ENCODE measurements at places on chromosomes 16 and 17.

DNA sequence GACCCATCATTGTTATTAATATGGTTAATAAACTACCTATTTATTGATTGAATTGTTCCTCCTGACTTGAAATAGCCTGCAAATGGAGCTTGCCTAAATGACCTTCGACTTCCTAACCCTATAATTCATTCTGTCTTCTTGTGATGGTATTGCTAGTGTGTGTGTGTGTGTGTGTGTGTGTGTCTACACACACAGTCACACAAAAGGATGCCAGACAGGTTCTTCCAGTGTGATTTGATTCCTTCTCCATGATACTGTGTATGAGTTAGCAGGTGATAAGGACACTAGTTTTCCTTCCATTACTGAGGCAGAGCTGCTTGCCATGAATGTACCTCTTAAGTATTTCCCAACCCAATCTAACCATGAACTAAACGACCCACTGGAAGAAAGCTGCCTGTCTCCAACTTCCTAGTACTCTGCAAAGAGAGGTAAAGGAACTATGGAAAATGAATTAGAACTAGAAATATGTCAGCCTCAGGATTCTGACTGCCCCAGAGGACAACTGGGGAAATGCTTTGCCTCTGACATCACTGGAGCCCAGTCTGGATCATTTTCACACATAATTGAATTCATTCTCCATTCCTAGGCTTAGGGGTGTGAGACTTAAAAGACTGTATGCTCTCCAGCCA, 3.5 kb upstream of the CDC6 start:
- peak; percentile 97 for DNase-seq

GRCh38 chr17:12656354-12656753, 9.3 kb upstream of the MYOCD start:
- DNase-seq = no peak

- DNase-seq = no peak
These were observed 91.7 kb upstream of the WSCD1 start for GRCh38 chr17:5978496-5978895.

- DNase-seq = no peak
These were observed 5.7 kb upstream of the ATP2A3 start for GRCh38 chr17:3969963-3970362.

DNA sequence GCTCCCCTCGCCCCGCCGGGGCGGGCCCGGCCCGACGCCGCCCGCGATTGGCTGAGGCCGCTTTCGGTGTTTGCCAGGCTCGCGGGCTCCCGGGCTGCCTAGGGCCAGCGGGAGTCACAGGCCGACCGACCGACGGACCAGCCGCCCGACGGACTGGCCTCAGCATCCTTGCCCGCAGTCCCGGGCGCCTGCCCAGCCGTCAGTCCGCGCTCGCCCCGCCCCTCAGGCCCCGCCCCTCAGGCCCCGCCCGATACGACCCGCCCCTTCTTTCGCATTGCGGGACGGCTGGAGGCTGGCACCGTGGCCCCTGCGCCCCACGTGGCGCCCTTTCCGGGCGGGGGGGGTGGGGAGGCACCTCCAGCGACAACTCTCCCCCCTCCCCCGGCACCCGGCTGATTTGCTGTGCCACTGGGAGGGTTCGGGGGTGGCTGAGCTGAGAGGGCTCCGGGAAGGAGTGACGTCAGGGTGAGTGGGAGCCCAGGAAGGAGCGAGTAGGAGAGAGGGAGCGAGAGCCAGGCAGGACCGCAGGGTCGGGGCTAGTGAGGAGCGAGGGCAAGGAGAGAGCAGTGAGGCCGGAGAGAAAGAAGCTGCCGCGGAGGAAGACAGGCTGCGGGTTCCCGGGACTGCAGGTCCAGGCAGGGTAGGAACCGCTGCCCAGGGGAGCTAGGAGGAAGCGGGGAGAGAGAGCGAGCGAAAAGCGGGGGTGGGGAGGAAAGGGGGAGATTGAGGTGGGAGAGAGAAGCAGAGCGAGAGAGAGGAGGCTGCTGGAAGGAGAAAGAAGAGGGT, at the start of gene ASPHD1:
Gene ASPHD1 (plus strand): TSS at position 387 of the 786 bp plus-strand sequence. CDS start 484 bp downstream, outside the sequence.
- DNase-seq = peak; percentile 86

DNA sequence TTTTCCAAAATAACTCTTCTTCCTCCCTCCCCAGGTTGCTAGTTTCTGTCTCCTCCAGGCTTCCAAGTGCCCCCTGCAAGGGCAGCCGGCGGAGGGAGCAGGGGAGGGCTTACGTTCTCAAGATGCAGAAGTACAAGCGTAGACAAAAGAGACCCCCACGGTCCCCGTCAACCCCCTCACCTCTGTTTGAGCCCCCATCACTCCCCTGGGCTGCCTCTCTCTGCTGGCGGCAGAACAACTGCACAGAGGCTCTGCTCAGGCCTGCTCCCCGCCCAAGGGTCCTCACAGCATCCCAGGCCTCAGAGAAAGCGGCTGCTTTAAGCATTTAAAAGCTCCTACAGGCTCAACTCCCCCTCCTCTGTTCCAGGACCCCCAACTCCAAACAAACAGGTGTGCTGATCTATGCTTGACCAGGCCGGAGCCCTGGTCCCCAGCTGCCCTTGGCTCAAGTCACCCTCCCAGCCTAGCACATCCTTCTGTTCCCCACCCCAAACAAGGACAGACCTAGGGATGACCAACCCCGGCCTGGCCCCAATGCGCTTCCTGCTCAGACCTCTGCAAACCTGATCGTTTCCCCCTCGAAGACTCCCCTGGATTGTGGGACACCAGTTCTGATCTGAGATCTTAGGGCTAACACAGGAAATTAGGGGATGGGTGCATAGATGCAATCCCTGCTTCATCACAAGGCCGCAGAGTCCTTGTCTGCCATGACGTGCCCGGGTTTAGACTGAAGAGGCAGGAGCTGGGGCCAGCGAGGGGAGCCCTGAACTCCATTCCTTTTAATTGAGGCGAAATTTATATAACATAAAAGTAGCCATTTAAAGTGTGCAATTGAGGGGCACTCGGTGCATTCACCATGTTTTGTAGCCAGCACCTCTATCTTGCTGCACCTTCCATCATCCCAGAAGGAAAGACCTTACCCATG, 17.2 kb upstream of the RBFOX3 start:
- DNase-seq = no peak

DNA sequence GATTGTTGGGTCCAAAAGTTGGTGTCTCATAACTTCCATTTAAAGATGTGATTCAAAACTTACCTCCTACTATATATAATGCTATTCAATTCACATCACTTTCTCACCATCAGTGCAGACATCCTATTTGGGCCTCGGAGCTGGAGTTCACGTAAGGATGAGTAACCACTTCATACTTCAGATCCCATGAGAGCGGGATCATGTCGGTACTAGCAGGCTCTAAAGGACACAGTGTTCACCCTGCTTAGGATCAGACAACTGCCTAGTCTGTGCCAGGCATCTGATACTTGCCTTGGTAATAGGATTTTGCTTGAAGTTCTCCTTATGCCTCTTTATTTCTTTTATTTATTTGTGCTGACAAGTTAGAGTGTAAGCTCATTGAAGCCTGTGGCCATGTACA, 39.5 kb downstream of the RBFOX1 start:
- DNase-seq = no peak

DNA sequence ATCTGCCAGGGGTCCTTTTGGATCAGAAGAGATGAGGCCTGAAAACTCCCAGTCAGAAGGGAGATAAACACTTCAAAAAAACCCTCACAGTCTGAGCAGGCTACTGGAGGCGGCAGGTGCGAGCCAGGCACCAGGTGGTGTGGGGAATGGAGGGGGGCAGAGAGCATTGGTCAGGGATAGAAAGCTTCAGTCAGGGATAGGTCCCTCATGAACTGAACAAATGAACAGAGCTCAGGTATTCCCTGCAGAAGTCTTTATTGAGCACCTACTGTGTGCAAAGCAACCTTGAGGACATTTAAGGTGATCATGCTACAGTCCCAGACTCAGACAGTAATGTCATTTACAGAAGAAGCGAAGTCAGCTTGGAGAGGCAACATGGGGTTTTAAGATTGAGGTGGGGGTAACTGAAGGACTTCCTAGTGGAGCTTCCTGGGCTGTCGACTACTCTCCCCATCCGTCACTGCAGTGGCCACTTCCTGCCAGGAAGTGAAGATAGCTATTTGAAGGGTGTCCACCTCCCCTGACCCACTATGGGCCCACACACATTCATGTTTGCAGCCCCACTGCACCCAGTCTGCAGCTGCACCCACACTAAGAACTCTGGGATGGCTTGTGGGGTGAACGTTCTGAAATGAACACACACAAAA, 3.2 kb downstream of the KIFC3 start:
- DNase-seq = no peak

DNA sequence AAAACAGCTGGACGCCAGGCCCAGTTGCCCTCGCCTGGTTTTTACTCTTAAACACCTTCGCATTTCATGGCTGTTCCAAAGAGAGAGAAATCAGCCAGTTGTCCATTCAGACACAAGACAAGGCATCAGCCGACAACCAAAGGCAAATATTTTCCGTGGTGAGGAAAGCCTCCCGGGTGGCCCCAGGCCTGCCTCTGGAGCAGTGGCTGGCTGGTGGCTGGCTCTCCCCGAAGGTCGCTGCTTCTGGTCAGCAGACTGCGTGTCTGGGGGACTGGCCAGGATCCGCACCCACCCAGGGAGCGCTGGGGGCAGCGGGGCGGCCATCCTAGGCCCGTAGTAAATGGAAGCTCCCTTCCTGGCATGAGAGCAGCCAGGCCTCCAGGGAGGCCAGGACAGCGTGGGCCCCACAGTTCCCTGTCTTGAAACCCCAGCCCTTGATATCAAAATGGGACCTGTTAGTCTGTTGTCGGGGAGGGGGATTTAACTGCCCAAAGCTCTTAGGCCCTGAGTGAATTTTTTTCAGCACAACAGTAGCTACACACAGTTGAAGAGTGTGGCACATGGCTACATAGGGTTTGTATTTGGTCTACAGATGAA, 57.7 kb downstream of the SREBF1 start:
- DNase-seq = no peak

GRCh38 chr16:88983771-88984687, 7.0 kb upstream of the CBFA2T3 start:
- DNase-seq = no peak

DNA sequence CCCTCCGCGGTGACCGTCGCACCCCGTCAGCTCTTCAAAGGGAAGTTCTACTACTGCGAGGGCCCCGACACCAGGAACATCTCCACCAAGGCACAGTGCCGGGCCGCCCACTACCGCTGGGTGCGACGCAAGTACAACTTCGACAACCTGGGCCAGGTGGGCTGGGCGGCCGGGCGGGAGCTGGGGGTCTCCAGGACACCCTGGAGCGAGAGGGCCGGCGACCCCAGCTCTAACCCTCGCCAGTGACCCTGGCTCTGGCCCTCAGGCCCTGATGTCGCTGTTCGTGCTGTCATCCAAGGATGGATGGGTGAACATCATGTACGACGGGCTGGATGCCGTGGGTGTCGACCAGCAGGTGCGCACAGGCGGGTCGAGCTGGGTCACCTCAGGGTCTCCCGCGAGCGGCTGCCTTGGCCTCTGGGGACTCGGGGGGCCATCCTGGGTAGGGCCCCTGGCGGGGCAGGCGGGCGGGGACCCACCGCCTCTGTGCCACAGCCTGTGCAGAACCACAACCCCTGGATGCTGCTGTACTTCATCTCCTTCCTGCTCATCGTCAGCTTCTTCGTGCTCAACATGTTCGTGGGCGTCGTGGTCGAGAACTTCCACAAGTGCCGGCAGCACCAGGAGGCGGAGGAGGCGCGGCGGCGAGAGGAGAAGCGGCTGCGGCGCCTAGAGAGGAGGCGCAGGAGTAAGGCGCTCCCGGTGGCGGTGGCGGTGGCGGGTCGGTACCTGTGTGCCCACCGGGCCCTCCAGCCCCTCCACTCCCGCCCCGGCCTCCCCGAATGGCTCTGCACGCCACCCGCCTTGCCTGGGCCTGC, 13.4 kb downstream of the TPSG1 start:
- no peak for DNase-seq

- peak; percentile 77 for DNase-seq
These were observed at the start of gene IL4R for GRCh38 chr16:27313422-27314160. TSS of gene IL4R (plus strand) at chr16:27313974. CDS start at chr16:27340204, 26,230 bp downstream.

- no peak for DNase-seq
These were observed 301.7 kb upstream of the N4BP1 start for GRCh38 chr16:48911700-48912099.

GRCh38 chr17:28675490-28675889, 13.5 kb downstream of the SUPT6H start:
- DNase-seq = no peak

DNA sequence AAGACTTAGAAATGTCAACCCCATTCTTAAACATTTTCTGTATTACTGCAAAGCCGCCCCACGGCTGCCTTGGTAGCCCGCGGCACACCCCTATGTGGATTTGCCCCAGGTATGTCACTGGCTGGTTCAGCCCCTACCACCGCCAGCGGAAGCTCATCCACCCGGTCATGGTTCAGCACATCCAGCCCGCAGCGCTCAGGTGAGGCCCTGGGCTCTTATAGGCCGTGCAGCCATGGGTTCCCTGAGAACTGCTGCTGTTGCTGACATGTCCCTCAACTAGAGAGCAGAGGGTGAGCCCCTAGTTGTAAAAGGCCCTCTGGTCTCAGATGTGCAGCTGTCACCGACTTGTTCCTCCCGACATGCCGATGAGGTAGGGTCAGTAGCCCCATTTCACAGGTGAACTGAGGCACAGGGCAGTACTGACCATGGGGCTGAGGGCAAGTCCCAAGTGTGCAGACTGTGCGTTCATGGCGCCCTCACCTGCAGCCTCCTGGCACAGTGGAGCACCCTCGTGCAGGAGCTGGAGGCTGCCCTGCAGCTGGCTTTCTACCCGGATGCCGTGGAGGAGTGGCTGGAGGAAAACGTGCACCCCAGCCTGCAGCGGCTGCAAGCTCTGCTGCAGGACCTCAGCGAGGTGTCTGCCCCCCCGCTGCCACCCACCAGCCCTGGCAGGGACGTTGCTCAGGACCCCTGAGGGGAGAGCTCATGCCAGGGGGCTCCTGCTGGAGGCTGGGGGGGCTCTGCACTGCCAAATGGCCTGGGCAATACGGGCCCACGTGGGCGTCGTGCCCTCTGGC, 8.7 kb downstream of the CYBC1 start:
- no peak for DNase-seq

- no peak for DNase-seq
These were observed 10.9 kb downstream of the RARA start for GRCh38 chr17:40319651-40320540.

GRCh38 chr16:80517846-80518245, 22.9 kb upstream of the DYNLRB2 start:
- DNase-seq = no peak

DNA sequence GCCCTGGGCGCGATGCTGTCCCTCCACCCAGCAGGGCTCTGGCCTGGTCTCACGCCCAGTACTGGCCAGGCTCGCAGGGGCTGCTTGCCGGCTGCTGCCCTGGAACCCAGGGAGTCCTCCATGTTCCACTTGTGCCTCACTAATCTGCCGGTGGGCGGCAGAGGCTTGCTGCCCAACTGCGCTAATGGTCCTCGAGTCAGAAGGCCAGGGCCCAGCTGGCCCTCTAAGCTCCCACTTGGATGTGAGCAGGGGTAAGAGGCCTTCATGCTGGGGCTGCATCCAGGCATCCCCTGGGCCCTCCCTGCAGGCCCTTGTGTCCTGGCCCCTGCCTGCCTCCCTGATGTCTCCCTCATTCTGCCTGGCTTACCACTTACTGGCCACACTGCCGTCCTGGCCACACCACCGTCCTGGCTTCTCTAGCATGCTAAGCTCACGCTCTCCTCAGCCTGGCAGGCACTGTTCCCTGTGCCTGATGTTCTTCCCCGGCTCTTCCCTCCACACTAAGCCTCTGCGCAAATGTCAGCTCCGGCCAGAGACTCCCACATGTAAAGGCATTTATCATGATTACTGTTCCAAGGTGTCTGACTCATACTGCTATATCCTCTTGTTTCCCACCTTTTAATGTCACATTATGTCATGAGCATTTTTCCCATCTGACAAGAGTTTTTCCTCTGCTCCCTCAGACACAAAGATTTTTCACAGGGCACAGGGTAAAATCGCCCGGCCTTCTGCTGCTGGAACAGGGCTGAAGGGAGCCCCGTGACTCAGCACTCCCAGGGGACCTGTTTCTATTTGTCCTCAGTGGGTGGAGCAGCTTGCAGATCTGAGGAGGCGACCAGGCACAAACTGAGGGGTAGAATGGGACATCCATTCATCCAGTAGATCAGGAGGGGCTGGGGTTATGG, 15.9 kb downstream of the B9D1 start:
- DNase-seq = peak; percentile 53

Data from PC-9 (cell line).